Activated naive CD4-positive, alpha-beta T cell treated with Interleukin-2 at 50 U/mL for 16 hours (primary cell): ENCODE measurements at places on chromosomes 2 and 18.

- no peak for DNase-seq
These were observed 124.1 kb downstream of the LNPK start for GRCh38 chr2:175877845-175878544.

- DNase-seq: no peak
These were observed 630.3 kb upstream of the NRXN1 start for GRCh38 chr2:51662187-51662586.

- DNase-seq: no peak
These were observed 725.1 kb downstream of the EPHA4 start for GRCh38 chr2:220847006-220847405.

DNA sequence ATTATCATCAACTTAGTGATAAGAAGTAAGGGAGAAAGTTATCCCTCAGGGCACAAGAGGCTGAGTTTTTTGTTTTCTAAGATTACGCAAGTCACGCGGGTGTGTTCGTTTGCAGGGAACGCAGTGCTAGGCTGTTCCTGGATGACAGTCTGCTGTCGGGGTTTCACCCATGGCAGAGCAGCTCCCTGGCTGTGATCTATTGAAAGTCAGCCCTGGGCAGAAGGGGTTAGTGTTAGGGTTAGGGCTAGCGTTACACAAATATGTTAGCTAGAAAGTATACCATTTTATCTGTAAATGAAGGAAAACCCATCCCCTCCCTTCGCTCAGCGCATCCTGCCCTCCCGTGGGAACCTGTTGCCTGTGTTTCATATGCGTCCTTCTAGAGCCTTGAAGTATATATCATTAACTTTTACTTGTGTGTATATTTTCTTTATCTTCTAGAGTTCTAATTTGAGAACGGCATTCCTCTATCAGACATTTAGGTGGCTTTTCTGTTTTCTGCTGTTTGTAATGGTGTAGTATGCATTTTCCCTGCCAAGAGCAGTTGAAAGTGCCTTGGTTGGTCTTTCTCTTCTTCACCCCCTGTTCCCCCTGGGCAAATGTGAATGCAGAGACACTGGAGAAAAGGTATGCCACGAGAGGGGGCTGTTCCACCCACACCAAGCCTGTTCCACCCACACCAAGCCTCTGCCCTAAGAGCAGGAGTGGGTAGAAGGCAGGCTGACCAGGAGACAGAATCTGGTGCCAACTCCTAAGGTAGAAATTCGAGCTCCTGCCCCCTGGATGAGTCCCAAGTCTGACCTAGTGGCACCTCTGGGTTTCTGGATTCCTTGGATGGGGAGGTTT is 47.0 kb downstream of the ARMC9 start:
- no peak for DNase-seq

DNA sequence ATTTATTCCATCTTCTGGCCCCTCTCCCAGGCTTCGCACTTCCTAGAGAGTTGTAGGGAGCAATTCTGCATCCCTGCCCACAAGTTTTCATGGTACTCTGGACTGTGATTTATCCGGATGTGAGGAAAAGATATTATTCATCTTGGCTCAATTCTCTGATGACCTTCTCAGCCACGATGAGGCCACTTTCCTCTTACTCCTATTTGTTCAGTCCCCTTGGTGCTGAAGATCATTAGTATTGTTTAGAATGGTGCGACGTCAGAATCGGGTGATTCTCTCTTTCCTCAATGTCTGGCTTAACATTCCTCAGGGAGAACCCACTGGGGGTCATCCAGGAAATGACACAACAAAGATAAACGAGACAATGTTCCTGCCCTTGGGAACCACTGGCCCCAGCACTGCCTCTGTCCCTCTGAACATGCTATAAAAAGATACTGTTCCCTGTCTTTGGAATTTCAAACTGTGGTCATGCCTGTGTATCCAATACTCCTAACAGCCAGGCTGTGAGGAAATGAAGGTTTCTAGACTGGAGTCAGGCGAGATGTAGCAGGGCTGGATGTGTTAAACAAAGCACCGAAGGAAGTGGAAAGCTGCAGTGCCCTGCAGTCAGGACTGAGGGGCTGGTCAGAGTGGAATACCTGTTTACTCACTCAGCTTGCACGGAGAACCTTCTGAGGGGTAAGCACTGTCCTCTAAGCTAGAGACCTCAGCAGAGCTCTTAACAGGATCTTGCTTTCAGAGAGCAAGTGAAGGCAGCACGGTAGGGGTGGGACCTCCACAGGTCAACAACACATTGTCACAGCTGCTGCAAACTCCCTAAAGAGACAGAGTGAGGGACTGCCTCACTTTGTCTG is 12.9 kb upstream of the GLI2 start:
- no peak for DNase-seq

DNA sequence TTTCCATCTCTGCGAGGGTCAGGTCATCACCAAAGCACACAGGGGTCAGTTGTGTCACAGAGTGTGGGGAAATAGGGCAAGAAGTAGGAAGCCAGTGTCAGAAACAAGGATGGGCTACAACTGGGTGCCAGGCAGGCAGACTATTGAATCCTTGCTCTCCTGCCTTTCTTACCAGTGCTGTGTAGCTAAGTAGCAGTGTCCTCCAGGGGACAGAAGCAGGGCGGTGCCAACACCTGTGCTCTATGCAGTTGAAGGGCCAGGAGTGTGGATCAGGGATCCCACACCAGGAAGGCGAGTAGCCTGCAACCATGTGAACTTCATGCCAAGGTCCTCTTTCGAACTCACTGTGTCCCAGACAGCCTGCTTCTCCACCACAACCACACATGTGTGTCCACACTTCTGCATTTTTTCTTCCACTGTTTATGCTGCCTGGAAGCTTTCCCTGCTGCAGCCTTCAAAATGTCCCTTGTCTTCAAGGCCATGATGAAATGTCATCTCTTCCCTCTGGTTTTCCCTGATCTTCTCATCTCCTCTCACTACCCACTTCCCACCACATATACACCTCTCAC is 25.4 kb upstream of the REG3G start:
- no peak for DNase-seq

- DNase-seq: no peak
These were observed 112.7 kb downstream of the BCL11A start for GRCh38 chr2:60440767-60441163.

GRCh38 chr18:43312891-43313290 is 35.6 kb upstream of the SYT4 start:
- DNase-seq: no peak

GRCh38 chr2:26685989-26686839 is 6.3 kb upstream of the KCNK3 start:
- DNase-seq: no peak

GRCh38 chr2:42207826-42208225 is 38.7 kb downstream of the EML4 start:
- no peak for DNase-seq

GRCh38 chr2:63023444-63023843 is 27.2 kb upstream of the OTX1 start:
- DNase-seq: no peak

GRCh38 chr2:19349911-19350677 is 8.3 kb downstream of the OSR1 start:
- peak; percentile 57 for DNase-seq

- no peak for DNase-seq
These were observed 22.5 kb downstream of the KIF1A start for GRCh38 chr2:240797500-240797895.

GRCh38 chr2:222034058-222034457 is 264.7 kb downstream of the PAX3 start:
- no peak for DNase-seq

- DNase-seq: peak; percentile 79
These were observed 11.0 kb upstream of the SFTPB start for GRCh38 chr2:85678794-85679672.

DNA sequence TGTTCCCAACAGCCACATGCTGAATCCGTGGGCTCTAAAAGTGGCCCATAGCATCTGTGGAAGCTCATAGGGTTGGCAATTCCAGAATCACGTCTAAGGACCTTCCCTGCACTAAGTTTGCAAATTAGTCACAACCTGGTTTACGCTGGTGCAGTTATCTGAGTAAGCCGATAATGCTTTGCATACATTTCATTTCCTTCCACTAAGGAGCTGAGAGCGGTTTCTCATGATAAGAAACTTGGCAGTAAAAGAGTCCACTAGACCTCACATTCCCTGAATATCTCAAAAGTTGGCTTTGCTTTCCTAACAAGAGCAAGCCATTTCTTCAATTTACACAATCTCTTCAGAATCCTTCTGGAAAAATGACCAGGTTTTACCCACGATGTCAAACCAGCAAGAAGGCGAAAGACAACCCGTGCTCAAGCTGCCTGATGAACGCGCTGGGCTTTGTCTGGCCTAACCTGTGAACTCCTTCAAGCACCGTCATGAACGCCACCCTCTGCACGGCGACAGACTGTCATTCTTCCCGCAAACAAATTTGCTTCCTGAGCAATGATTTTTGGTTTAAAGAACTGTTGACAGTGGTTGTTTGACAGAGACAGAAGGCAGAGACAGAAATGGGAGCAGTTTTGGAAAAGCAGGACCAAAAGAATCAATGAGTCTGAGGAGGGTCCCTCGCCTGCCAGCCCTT is 73.0 kb upstream of the COPS8 start:
- DNase-seq: no peak

DNA sequence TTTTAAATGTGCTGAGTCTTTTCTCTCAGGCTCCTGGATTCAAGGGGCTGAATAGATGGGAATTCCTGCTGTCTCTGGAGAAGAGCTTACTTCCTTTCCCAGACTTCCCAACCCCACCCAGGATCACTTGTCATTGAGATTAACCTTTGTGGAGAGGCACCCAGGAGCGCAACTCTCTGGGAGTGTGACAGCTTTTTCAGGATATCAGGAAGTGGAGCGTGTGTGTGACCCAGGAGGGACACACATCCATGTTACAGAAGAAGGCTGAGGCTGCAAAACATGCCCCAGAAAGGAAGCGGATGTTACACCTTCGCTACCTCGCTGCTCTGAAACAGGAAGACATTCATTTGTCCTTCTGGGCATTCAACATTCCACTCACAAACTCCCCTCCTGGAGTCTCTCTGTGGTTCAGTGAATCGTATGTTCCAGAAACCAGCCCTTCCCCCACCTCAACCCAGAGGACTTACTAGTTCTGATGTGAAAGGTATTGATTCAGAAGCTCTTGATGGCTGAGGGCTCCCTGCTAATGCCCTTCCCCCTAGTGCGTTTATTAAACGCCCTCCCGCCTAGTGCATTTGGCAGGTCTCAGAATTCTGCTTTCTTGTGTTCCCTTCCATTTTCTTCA is 523.9 kb downstream of the TNS1 start:
- DNase-seq: no peak
